Right cardiac atrium (tissue), 5 donors: ENCODE measurements at places on chromosomes 2 and 18. TPM values are rescaled to one million over a fixed set of nuclear protein-coding genes. Genes with fewer than 3 reads are reported as not detected.

ABCG5 gene
- not detected for total RNA-seq

POTEJ gene
- total RNA-seq = 2.1 TPM

AFF3 gene
- total RNA-seq = 22.0 TPM

C2orf72 gene
- 0.42 TPM for total RNA-seq

VAMP5 gene
- 113 TPM for total RNA-seq

GKN2 gene
- total RNA-seq = not detected

ALKAL2 gene
- 0.75 TPM for total RNA-seq

EMILIN1 gene
- total RNA-seq = 43.3 TPM
